ENCODE measurements at places on chromosomes 1 and 21.

GRCh38 chr1:178932552-178932906 is 61.7 kb upstream of the ANGPTL1 start:
- DNase-seq, result no peak

GRCh38 chr1:155078469-155079209 is at the start of gene EFNA3:
Gene EFNA3, plus strand, starts transcription at chr1:155078837. Its CDS starts 105 bp downstream, at chr1:155078942.
- DNase-seq, result peak; percentile 69

DNA sequence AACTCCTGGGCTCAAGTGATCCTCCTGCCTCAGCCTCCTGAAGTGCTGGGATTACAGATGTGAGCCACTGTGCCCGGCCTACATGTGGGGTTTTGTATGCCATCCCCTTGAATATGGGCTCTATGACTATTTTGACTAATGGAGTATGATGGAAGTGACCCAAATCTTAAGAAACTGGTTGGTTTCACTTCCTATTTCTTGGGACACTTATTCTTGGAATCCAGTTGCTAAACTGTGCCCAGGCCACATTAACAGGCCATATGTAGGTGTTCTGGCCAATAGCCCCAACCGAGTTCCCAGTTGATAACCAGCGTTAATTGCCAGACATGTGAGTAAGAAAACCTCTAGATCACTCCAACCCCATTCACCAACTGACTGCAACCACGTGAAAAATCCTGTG is 36.3 kb upstream of the CLIC4 start:
- DNase-seq, result no peak

DNA sequence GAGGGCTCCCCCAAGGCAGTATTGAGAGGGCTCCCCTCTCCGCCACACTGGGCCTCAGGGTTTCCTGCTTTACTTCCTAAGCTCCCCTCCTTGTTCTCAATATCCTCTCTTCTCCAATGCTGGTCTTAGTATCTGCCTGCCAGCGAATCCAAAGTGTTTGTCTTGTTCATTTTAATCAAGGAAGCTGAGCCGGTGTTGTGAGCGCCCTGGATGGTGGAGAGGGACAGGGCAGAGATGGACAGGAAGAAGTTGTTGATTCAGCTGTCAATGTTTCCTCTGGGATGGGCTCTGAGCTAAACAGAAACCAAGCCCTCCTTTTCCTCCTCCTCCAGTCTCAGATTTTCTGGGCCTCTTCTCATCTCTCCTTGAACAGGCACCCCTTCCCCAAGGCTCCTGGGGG is 5.4 kb downstream of the OLFML3 start:
- no peak for DNase-seq

DNA sequence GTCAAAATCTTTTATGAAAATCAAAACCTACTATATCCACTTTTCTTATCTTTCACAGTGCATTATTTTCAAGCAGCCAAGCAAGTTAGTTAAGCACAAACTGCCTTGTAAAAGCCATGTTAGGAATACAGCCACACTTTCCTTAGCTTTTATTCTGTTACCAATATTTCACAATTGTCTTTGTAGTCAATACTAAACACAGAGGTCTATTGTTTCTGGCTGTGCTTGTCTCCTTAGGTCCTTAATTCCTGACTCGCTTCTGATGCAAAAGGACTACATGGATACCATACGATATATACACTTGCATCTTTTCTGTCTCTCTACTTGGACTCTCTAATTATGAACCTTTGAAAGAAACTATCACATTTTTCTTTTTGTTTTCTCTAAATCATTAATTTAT is 331.8 kb downstream of the NEGR1 start:
- no peak for DNase-seq

GRCh38 chr21:41497788-41498187 is 10.2 kb downstream of the TMPRSS2 start:
- no peak for DNase-seq

- DNase-seq, result no peak
These were observed 141.5 kb downstream of the PTPRC start for GRCh38 chr1:198780376-198780775.

DNA sequence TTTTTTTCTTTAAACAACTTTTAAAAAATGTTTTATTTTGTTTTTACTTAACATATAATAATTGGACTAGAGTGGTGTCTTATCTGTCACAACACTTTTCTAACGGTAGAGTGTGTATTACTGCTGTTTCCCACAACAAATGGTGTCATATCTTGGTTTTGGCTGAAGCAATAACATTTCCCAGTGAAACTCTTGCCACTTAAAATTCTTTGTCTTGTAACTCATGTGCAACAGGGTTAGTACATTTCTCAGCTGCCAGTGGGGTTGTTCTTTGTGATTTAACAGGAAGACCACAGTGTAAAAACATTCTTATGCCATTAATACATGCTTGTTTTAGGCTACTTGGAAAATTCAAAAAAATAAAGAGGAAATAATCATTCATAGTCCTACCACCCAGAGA is 43.5 kb downstream of the ALPL start:
- DNase-seq, result no peak

DNA sequence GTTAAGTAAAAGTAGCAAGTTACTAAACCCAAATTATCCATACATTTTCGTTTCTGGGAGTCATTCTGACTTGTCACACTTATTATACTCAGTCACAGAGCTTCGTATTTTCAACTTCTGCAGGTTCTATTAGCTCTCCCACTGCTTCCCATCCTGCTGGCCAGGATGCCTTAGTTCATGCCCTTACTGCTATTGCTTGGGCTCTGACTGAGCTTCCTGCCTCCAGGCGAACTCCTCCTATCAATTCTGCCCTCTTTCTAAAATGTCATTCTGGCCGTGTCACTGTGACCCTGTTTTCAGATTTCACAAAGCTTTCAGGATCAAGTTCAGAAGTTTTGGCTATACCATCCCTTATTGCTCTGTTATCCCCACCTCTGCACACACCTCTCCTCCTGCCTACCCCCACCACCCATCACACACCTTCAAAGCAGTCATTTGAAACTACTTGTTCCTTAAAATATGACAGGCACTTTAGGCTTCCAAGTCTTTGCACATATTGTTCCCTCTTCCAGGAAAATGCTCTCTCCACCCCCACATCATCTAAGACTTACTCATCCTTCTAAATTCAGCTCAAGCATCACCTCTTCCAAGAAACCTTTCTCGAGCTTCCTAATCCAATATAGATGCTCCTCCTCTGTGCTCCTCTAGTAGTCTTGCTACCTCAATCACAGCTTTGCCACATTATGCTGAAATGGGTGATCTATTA is 278.0 kb downstream of the BRINP2 start:
- DNase-seq, result no peak

GRCh38 chr1:223628233-223629125 is 37.0 kb downstream of the CAPN8 start:
- DNase-seq, result peak; percentile 50

- DNase-seq, result no peak
These were observed 238.9 kb upstream of the PRMT6 start for GRCh38 chr1:106817575-106817974.

- no peak for DNase-seq
These were observed 25.6 kb downstream of the MIS18A start for GRCh38 chr21:32253215-32253641.

- DNase-seq, result no peak
These were observed 5.2 kb upstream of the NR5A2 start for GRCh38 chr1:200022239-200022804.

DNA sequence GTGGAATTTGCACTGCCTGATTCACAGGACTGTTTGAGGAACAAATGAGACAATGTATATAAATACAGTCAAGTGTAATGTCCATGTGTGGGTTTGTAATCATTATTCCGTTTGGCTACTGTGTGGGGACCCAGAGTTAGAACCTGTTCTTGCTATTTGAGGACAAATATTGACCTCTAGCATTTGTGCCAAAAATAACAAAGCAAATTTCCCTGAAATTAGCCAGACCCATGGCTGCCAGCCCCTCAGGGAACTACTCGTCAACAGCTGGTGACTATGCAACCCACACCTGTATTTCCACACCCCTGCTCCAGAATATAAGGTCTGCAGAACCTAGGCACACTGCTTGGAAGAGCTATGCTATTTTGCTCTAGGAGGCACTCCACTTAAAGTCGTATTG is 70.7 kb downstream of the KCNJ6 start:
- no peak for DNase-seq

- no peak for DNase-seq
These were observed 206.0 kb upstream of the USP24 start for GRCh38 chr1:55420929-55421716.

- no peak for DNase-seq
These were observed 118.6 kb downstream of the LRIG2 start for GRCh38 chr1:113191579-113192076.

DNA sequence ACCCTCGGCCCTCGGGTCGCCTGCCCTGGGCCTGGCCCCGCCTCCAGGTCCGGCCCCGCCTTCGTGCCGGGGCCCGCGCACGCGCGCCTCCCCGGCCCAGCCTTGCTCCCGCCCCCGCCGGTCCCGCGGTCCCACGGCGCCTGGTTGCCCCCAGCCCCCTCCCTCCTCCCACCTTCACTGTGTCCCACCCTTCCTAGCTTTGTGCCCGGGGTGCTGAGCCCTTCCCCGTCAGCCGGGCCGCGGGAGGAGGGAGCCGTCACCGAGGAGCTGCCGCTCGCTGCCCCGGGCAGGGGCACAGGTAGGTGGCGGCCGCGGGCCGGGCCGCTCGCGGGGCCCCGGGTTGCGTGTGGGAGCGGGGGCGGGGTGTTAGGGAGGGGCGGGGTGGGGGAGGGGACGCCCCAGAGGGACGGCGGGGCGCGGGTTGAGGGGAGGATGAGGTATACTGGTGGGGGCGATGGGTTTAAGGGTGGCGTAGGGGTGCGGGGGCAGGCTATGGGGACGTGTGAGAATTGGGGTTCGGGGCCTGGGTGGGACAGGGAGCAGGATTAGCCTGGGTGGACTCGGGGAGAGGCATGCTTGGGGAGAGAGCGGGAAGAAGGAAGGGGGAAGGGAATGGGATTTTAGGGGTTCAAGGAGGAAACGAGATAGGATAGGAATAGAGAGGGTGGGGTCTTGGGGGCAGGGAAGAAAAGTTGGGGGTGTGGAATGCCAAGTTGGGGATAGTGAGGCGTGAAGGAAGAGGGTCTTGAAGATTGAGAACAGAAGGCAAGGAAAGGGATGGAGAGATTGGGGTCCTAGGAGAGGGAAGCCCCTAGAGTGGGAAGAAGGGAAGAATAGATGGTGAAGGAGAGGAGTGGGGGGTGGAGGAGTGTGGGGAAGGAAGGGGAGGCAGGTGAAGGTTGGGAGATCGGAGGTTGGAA is at the start of gene LRRC42:
Gene LRRC42 (plus strand): TSS at position 99 of the 920 bp plus-strand sequence. CDS start 5,650 bp downstream, outside the sequence.
- DNase-seq, result peak; percentile 68

DNA sequence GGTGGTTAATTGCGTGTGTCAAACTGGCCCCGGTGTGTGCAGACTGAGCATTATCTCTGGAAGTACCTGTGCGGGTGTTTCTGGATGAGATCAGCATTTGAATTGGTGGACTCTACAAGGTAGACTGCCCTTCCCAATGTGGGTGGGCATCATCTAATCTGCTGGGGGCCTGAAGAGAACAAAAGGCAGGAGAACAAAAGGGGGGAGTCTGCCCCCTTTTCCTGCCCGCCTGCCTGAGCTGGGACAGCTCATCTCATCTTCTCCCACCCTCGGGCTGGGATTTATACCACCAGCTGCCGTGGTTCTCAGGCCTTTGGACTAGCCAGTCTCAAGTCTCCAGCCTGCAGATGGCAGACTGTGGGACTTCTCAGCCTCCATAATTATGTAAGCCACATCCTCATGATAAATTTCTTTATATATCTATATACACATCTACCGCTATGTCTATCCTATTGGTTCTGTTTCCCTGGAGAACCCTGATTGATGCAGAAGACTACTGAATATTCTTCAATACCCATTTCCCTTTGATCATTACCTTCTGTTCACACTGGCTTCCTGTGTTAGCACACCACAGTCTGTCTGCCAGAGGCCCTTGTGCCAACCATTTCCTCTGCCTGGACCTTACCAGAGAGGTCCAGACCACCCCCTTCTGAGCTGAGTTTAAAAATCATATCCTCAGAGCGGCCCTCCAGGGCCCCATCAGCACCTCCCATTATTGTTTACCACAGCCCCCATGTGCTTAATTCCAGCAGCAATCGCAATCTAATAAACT is 25.2 kb downstream of the RCAN1 start:
- no peak for DNase-seq

DNA sequence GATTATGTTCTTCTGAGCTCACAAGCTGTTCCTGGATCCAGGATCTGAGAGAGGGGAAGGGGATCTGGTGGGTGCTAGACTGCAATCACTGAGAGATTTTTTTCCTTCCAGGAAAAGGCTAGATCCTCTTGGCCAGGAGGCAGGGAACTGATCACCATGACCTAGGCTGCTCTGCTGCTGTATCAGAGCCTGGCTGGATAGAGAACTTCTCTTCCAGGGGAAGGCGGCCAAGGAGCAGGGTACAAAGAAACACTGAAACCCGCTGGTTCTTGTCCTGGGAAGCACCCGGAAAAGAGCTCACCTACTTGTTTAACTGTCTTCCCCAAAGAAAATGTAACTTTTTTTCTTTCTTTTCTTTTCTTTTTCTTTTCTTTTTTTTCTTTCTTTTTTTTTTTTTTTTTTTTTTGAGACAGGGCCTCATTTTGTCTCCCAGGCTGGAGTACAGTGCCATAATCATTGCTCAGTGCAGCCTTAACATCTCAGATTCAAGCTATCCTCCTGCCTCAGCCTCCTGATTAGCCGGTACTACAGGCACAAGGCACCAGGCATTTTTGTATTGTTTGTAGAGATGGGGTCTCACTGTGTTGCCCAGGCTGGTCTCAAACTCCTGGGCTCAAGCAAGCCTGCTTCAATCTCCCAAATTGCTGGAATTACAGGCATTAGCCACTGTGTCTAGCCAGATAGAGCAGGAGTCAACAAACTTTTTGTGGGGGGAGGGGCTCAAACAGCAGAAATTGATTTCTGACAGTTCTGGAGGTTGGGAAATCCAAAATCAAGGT is 12.4 kb upstream of the RPS6KA1 start:
- DNase-seq, result no peak

- no peak for DNase-seq
These were observed 802.9 kb upstream of the ADAMTS5 start for GRCh38 chr21:27769763-27770162.

DNA sequence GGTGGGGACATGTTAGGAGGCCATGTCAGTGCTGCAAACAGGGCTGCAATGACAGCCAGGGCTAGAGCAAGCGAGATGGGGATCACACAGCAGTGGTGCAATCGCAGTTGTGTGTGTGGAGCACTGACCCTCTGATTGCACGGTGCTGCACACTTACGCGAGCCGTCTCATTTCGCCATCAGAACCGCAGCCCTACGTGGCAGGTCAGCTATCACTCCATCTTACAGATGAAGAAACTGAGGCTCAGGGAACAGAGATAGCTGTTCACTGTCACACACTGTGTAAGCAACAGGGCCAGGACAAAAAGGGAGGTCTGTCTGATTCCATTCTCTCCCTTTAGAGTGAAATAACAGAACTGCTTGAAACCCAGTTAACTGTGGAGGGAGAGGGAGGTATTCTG is 104.8 kb upstream of the SLC45A1 start:
- DNase-seq, result no peak

- no peak for DNase-seq
These were observed 206.7 kb downstream of the CTH start for GRCh38 chr1:70617728-70618127.

DNA sequence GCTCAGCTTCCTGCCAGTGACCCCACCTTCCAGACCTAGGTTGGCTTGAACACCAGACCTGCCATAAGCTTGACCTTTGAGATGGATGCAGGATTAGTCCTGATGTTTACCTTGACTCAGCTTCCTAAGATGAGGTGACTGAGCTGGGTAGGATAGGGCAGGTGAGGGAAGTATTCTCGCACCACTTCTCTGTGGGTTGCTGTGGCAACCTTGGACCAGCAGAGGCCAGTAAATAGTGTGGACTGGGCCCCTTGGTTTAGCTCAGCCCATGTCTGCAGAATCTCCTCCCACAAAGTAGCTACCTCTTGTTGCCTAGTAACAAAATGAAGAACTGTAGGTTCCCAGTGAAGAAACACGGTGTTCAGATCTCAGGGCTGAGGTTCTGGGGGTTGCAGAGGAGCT is 8.4 kb downstream of the RPS6KA1 start:
- DNase-seq, result no peak

GRCh38 chr1:227558732-227559262 is 4.6 kb upstream of the ZNF678 start:
- DNase-seq, result no peak

Measured in stimulated activated CD4-positive, alpha-beta T cell treated with anti-CD3 and anti-CD28 coated beads, Interleukin-4, amount 100 ng/mL, for 1 hour (primary cell).